ENCODE measurements at places on chromosomes 6 and 20.

- DNase-seq, result no peak
Measured at GRCh38 chr6:147063469-147064031, 140.7 kb upstream of the STXBP5 start.

- DNase-seq, result no peak
Measured at GRCh38 chr6:163209005-163209404, 205.5 kb upstream of the QKI start.

DNA sequence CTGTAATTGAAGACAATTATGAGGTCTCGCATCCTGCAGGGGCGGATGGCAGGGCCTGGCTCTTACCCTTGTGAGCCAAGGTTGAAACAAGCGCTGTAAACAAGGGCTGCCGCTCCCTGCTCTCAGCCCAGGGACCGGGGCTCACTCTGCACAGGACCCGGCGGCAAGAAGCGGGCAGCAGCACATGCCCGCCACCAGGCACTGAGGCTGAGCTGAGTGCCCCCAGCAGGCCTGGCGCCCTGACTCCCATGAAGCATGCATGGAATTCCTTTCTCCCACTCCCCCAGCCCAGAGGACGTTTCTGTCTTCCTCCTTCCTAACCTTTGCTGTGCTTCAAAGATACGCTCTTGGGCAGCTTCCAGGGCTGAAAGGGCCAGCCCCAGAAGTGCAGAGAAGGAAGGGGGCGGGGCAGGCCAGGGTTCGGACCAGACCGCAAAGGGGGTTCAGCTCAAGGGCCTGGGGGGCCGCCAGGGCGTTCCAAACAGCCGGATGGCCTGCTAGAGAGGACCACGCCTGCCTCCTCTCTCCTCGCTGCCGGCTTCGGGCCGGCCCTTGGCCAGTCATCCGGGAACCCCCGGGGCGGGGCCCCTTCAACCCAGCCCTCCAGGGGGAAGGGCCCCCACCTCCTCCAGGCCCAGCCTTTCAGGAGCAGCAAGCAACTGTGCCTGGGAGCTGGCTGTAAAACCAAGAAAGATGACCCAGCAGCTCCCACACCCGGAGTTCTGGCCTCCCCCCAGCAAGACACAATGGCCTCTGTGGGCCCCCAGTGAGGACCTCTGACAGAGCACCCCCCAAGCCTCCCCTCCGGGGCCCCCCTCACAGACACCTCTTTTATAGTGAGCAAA lies 109.9 kb downstream of the NOL4L start:
- peak; percentile 96 for DNase-seq

DNA sequence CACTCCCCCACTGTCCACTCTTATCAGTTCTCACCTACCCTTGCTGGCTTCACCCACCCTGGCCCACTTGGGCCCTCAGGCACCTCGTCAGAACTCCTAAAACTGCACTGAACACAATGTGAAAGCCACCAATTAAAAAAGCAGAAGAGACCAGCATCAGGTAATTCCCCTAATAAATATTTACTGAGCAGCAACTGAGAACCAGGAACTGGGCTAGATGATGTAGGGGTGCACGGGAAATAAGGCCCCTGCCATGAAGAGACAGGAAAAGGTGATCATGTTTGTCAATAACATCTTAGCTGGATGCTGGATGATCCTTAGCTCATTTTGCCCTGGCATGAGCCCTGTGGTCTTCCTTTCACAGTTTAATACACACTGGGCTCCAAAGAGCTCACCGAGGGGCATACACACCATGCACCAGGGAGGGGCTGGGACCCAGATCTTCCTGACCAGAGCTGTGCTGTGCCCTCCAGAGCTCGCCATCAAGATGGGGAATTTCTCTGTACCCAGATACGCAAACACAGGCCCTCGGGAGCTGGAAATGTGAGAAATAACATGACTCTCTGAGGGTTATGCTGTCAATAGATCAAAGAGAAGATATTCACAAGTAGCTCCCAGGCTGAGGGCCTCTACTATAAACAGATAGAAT lies 113.6 kb upstream of the SLC22A16 start:
- no peak for DNase-seq

GRCh38 chr6:140201787-140202458 lies 827.5 kb upstream of the CITED2 start:
- DNase-seq, result no peak

- no peak for DNase-seq
Measured at GRCh38 chr6:5208057-5208456, 52.7 kb downstream of the LYRM4 start.

GRCh38 chr20:53399083-53399482 lies 194.6 kb downstream of the ZNF217 start:
- DNase-seq, result no peak

GRCh38 chr6:55652429-55652828 lies 73.4 kb upstream of the HMGCLL1 start:
- DNase-seq, result no peak

DNA sequence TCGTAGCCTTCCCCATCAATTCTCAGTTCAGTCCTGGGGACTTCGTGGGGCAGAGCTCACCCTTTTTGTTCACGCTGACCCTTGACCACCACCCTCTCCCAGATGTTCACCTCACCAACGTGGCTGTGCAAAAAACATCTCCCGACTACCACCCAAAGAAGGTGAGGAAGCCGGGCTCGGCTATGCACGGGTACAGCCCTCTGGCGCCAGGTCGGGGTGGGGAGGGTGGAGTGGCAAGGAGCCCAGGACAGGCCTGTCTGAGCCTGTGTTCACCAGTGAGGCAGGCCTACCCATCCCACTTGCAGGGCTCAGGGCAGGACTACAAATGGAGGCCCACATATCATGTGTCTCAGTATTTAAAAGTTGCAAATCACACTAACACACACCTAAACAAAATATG lies 18.1 kb downstream of the PDRG1 start:
- no peak for DNase-seq

- DNase-seq, result no peak
Measured at GRCh38 chr6:22656706-22657351, 87.5 kb downstream of the HDGFL1 start.

DNA sequence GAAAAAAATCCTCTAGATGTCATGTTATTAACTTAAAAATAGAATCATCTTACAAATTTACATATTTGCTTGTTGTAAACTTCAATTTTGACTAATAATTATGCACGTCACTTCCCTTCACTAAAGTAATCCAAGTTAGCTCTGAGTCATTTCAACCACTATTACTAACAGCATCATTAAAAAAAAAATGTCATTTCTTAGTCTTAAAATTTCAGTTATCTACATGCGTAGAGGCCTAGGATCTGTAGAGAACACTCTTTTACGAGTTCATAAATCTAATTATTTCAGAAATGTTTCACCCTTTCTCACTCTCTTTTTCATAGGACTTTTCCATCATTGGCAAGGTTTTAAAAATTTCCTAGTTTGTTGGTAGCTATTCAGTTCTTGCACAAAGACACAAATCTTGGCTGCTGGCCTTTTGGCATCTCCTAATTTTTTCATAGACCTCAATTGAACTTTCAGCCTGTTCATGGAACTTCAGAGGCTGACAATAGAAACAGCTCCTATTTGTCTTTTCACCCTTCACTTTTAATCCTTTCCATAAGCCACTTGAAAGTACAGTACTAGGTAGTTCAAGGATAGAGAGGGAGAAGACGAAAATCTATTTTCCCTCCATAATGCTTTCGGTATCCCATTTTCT lies 61.5 kb downstream of the OGFRL1 start:
- no peak for DNase-seq

- DNase-seq, result no peak
Measured at GRCh38 chr20:49790077-49790798, 22.4 kb upstream of the SLC9A8 start.

DNA sequence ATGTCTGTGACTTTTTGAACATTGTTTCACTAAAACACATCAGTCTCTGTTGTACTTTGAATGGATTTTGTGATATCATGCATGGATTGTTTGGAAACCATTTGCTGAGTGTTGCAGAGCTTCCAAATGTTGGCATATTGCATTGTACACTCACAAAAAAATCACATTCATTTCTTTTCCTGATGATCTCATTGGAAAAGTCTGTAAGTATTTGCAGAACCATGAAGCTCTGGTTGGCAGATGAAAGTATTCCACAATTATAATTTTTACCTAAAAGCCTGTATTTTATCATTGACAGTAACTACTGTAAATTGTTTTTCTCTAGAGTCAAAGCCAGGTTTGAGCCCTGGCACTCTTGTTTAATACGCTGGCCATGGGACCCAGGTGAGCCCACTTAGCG lies 42.1 kb downstream of the VAPB start:
- DNase-seq, result no peak

GRCh38 chr20:61686051-61686936 lies 379.4 kb downstream of the TAF4 start:
- DNase-seq, result no peak

GRCh38 chr20:53598140-53599043 lies 4.8 kb upstream of the ZNF217 start:
- no peak for DNase-seq

GRCh38 chr6:36662380-36662779 lies 16.1 kb upstream of the CDKN1A start:
- no peak for DNase-seq

GRCh38 chr6:134295953-134296553 lies 21.9 kb downstream of the SGK1 start:
- no peak for DNase-seq

DNA sequence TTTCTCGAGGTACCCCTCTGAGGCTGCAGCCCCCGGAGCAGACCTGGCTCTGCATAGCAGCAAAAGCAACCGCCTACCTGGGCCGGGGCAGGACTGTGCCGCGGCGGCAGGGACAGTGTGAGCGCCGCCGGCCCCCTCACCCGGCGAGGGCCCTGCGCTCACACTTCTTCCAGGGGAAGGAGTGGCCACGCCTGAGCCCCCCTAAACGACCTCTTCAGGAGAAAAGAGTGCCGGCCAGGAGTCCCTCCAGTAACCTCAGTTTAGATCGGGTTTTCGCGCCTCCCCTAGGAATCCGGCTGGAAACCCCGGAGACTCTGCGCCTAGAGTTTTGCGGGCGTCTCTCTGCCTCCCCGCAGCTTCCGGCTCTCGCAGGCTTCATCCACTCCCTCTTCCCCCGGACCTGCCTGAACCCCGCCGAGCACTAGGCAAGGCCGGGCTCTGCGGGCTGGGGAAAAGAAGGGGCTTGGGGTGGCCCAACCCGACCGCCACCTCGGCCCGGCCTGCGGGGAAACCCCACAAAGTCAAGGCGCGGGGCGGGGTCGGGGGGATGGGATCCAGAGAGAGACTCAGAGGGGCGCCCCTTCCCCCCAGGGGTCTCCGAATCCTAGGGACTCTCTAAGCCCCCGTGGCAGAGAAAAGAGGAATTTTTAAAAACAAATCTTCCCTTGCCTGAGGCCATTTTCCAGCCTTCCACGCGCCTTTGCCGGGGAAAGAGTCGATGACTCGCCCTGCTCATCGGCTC lies 558 bp downstream of the LINC00237 start:
- DNase-seq, result no peak

Data from DMS79 treated with DMSO at 0.1 percent for 48 hours (cell line).